ENCODE measurements at places on chromosomes 2 and 18.
A peak's percentile ranks its signal among the peaks of the same experiment; 100 is the strongest.

DNA sequence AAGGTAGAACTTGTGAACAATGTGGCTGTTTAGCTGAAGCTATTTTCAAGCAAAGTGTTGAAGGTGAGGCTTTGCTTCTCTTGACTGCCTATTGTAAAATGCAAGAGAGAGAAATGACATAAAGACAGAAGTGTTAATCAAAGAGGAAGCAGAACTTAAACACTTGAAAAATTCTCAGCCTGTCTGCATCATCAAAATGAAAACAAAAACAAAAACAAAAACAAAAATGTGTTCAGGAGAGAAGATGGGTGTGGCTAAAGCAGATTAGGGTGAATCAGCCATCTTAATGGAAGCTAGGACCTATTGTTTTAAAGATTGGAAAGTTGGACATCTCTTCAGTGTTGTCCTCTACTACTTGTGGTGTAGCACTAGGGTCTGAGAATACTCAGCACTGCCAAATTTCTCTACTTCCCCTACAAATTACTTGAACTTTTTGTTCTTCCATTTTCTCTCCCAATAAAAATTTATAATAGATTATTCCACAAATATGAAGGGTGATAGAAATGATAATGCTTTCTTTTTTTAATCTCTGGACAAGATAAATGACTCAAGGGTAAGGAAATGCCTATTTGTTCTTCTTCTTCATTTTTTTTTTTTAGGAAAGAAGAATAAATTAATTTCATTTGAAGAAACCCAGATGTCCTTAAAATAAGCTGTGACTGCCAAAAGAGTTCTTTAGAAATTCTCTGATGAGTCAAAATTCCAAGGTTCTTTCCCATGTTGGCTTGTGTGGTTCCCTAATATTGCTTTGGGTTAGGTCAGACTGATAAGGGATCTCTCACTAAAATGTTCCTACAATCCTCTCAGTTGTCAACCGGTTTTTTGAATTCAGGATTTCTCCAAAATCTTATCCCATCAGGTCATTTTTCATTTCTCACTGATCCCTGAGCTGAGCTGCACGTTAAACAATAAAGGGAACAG, 571.2 kb upstream of the ZEB2 start:
- no peak for DNase-seq

GRCh38 chr2:45823723-45824206, 172.3 kb downstream of the PRKCE start:
- no peak for DNase-seq

- DNase-seq: no peak
These were observed 92.1 kb downstream of the RNF144A start for GRCh38 chr2:7009207-7009911.

DNA sequence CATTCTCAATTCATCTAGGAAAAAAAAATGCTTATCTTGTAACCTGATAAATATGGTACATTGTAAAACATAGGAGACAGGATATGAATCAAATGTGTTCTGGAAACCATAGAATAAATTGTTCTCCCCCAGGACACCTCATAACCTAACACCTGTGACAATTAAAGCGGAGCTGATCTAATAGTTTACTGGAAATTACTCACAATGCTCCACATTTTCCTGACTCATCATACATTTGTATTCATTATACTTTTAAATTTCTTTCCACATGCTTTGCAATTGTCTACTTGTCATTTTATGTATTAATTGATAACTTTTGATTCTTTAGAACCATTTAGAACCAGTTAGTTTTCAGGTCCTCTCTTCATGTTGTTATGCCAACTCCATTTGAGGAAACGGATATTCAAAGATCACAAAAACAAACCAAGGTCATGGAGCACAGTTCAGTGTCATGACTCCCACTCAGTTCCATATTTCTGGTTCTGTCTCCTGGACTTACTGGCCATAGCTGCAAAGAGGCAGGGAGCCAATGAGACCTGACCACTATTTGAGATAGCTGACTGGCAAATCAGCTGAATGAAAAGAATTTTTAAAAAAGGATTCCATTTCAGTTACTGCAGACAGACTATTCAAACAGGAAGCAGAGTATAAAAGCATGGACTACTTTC, 128.5 kb downstream of the CALCRL start:
- DNase-seq: no peak

- no peak for DNase-seq
These were observed 243.8 kb downstream of the TSN start for GRCh38 chr2:121999264-121999663.

GRCh38 chr18:35407871-35408481, 30.8 kb upstream of the ZNF396 start:
- peak; percentile 43 for DNase-seq

DNA sequence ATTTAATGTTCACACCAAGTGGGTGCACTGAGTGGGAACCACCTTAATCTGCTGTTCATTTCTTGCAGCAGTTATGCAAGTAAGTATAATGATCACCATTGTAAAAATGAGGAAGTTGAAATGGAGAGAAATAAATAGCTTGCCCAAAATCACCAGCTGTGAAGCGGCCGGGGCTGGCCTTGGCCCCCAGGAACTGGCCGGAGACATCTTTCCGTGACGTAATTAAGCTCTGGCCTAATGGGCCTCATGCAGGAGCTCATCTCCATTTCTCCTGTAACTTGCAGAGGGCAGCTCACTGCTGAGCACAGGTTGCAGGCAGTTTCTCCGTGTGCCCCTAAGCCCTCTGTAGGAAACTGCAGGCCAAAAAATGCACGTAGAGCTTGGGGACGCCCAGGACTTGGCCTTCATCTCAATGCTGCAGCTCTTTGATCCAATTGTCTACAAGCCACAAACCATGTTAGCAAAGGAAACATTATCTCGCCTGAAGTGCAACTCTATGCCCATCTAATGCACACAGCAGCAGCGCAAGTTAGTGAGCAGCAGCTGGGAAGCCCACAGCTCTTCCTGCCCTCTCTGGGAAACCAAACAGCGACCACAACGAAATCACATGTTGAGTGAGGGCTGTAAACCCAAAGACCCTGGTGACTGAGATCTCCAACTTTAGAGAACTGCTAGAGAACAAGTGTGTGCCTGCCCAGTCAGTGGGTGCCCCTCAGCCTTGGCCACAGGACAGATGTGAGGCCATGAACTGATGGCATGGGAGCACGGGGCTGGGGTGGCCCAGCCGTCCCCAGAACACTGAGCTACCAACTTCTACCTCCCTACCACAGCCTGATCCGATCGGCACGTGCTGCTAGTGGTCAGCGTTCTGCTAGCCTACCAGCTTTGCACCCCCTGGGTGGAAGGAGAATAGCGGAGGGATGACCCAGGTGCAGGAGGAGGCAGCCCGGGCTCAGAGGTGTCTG, 28.8 kb downstream of the APCDD1 start:
- DNase-seq: no peak

DNA sequence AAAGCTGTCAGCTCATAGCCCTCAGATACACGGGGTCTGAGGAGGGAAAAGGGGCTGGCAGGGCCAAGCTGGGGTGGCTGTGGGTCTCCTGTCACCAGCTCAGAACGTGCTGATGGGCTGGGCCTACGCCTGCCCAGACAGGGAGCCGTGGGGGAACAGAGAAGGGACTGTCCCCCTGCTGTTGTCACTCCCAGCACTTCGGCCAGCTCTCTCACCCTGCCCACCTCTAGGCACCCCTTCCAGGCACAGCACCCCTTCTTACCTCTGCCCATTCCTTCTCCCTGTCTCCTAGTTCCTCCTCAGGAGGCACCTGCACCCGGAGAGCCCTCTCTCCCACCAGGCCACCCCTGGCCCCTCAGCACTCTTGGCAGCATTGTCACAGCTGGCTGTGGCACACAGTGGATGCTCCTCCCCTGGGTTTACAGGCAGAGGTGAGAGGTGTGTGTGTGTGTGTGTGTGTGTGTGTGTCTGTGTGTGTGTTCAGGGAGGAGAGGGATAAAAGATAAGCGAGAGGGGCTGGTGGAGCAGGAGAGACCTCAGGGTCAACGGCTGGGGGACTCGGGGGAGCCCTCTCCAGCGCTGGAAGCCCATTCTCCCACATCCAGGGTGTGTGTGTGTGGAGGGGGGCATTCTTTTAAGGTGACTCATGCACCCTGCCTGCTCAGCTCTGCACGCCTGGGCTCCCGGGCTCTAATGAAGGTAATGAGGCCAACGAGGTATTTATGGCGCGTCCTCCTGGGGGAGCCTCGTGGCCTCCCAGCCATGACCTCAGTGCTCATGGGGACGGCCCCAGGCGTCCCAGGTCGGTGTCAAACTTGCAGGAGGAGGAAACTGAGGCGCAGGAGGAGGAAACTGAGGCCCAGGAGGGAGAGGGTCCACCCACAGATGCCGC, 66.1 kb upstream of the SMAD7 start:
- DNase-seq: no peak

- no peak for DNase-seq
These were observed 677 bp upstream of the COPS9 start for GRCh38 chr2:240136671-240137292.

DNA sequence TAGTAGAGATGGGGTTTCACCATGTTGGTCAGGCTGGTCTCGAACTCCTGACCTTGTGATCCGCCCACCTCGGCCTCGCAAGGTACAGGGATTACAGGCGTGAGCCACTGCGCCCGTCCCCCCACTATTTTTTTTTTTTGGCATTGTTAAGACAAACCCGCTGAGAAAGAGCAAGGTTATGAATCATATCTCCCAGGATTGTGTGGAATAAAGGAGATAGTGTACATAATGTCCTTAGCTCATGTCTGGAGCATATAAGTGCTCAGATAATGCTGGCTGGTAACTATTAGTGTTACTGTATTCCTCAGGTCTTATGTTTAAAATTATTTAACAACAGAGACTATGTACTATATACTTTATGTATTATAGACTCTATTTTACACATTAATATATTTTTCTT, 36.0 kb downstream of the TTC27 start:
- no peak for DNase-seq

DNA sequence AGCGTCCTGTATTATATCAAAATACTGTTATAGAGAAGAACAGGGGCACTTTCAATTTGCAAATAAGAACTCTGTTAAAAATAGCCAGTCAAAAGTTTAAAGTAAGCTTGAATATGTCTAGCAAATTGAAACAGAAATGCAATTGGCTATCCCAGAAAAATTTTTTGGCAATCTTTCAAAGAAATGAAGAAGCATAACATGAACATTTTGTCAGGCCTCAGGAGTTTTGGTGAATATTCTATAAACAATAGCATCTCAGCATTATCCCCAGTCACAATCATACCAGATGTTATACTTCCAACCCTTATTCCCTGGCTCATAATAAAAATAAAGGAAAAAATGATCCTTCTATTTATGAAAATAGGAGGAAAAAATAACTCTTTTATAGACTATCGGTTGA, 252.4 kb downstream of the GRB14 start:
- no peak for DNase-seq

DNA sequence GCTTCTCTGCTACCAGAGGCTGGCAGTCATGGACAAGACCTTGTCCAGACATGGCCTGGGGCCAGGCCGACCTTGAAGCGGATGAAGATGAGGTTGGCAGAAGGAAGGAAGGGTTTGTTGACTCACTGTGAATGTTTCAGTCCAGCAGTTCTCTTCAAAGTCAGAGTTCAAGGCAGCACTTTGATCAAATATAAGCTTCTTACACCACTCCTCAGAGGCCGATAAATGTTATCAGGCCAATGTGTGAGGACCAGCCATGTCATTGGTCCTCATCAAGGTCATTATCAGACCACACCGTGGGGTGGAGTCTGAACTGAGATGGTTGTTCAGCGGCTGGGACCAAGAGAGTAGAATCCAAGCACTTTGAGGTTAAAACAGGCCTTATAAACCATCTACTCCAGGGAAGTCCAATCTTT, 35.5 kb downstream of the QPCT start:
- DNase-seq: no peak

- no peak for DNase-seq
These were observed 12.5 kb downstream of the ZNF407 start for GRCh38 chr18:74610051-74610615.

- no peak for DNase-seq
These were observed 65.3 kb downstream of the TNS1 start for GRCh38 chr2:217937446-217937845.

DNA sequence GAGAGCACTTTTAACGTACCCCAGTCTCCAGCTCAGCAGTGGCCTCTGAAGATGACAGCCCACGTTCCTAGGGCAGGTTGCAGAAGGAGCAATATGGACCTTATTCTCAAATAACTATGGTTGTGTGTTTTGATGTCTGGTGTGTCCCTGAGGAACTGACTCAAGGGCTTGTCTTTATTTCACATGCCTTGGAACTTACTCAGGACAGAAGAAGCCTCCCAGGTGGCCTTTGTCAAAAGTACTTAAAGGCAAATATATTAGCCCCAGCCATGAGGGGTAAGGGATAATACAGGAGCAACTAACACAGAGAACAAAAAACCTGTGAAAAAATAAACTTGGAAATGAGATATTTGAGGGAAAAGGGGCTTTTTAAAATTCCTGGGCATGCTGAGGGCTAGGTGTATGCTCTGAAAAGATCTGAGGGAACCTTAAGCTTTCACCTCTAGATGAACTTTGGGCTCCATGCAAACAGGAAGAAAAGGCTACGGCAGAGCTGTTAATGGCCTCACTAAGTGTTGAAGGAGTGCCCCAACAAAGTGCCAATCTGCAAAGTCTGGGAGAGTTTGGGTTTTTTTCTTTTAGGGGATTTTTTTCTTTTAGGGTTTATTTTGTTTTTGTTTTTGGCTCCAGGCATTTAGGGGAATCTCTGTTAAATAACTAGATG, 40.3 kb downstream of the SRBD1 start:
- DNase-seq: no peak

GRCh38 chr2:30692829-30693275, 114.4 kb downstream of the CAPN13 start:
- no peak for DNase-seq

- no peak for DNase-seq
These were observed 11.0 kb downstream of the TBR1 start for GRCh38 chr2:161426922-161427663.
